Activated CD8-positive, alpha-beta memory T cell treated with anti-CD3 and anti-CD28 coated beads for 4 hours (primary cell): ENCODE measurements at places on chromosomes 13 and 19.

GRCh38 chr13:101465877-101466276 is 13.4 kb downstream of the ITGBL1 start:
- no peak for DNase-seq

DNA sequence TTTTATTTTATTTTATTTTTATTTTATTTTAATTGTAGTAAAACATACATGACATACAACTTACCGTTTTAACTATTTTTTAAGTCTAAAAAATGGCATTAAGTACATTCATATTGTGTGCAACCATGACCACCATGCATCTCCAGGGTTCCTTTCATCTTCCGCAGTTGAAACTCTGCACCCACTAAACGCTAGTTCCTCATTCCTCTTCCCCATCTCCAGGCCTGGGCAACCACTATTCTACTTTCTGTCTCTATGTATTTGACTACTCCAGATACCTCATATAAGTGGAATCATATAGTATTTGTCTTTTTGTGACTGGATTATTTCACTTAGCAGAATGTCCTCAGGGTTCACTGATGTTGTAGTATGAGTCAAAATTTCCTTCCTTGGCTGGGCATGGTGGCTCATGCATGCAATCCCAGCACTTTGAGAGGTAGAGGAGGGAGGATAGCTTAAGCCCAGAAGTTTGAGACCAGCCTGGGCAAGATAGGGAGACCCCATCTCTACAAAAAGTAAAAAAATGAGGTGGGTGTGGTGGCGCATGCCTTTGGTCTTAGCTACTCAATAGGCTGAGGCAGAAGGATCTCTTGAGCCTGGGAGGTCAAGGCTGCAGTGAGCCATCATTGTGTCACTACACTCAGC is 55.7 kb upstream of the ZNF507 start:
- DNase-seq, result no peak

DNA sequence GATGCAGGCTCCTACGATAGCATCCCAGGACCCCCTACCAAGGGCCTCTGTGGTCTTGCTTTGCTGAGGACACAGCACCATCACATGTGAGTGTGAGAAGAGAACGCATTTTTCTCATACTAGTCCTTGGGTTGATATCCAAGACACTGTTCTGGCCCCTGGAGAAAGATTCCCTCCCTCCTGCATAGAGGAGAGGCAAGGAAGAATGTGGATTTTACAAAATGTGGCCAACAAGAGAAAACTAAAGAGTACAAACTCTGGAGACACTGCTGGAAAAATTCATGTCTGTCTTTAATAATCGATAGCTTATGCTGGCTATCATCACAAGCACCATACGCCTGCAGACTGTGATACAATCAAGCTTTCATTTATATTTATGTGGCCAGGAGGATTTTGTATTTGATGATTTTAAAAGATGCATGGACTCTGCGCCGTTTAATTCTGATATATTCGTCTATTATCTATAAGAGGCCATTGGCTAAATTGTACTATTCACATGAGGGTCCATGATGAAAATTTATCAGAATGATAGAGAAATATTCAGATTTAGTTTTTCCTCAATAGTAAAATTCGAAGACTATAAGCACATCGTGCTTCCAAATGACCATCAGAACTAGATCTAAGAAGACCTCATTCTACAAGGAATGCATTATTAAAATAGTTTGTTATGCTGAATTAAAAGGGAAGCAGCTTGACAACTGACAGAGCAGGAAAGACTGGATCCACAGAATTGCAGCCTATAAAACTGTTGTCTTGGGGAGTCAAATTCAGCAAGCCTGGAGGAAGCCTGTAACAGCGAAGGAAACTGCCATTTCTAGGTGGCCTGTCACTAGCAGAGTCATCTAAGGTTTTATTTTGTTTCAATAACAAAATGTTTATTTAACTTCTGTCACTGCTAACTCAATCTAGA is 578.7 kb downstream of the DIAPH3 start:
- no peak for DNase-seq

- DNase-seq, result no peak
These were observed 8.5 kb upstream of the ZNF91 start for GRCh38 chr19:23403581-23404324.

GRCh38 chr13:81779876-81780275 is 1439.0 kb upstream of the SPRY2 start:
- no peak for DNase-seq

- DNase-seq, result no peak
These were observed 32.2 kb upstream of the ZNF766 start for GRCh38 chr19:52237197-52237596.

DNA sequence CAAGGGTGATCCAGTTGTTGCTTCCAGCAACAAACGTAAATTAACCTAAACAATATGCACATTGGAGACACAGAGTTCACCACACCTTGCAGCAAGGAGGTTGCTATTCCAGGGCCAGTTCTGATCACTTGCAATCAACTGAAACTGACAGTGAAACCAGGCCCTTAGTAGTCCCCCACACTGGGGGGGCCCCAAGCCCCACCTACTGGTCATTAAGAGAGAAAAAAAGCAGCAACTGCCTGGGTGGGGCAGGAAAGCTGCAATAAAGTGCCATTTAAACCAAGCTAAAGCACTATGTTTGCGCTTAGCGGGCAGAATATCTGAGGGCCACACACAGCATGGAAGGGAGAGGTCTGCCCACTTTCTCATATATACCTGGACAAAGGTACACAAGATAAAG is 51.5 kb downstream of the ATP7B start:
- DNase-seq, result no peak

GRCh38 chr19:52748336-52748950 is 13.6 kb upstream of the ZNF611 start:
- no peak for DNase-seq

GRCh38 chr19:48480558-48481500 is 11.7 kb downstream of the CYTH2 start:
- DNase-seq, result no peak

GRCh38 chr19:11088506-11089253 is 583 bp upstream of the LDLR start:
- no peak for DNase-seq

DNA sequence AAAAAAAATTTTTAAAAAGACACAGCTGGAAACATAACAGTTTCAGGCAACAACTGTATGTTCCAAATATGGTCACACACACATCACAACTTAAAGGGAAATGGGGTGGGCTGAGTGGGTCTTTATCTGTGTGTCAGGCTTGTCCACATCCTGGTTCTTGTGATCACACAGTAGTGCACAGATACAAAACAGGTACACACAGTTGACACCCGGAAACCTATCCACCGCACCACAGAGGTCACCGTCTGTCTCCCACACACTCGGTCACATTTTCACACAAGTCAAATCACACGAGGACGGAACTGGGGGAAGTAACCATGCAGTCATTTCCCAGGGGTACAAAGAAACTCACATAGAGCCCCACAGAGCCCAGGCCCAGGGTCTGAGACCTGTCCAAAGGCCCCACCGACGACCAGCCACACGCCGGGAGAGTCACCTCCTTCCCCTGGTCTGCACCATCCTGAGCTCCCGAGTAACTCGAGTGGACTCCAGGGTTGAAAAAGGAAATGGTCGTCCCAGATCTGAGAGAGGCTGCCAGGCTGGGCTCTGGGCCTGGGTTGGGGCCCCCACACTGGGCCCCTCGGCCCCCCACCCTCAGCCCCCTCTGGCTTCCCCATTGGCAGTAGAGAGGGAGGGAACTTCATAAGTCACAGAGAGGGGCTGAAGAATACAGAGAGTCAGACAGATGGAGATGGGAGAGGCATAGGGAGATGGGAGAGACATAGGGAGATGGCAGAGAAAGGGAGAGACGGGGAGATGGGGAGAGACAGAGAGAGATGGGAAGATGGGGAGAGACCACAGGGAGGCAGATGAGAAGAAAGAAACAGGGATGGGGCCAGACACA is 1.3 kb upstream of the PPAN start:
- peak; percentile 62 for DNase-seq

- DNase-seq, result no peak
These were observed 7.9 kb downstream of the PEX11G start for GRCh38 chr19:7480970-7481255.

DNA sequence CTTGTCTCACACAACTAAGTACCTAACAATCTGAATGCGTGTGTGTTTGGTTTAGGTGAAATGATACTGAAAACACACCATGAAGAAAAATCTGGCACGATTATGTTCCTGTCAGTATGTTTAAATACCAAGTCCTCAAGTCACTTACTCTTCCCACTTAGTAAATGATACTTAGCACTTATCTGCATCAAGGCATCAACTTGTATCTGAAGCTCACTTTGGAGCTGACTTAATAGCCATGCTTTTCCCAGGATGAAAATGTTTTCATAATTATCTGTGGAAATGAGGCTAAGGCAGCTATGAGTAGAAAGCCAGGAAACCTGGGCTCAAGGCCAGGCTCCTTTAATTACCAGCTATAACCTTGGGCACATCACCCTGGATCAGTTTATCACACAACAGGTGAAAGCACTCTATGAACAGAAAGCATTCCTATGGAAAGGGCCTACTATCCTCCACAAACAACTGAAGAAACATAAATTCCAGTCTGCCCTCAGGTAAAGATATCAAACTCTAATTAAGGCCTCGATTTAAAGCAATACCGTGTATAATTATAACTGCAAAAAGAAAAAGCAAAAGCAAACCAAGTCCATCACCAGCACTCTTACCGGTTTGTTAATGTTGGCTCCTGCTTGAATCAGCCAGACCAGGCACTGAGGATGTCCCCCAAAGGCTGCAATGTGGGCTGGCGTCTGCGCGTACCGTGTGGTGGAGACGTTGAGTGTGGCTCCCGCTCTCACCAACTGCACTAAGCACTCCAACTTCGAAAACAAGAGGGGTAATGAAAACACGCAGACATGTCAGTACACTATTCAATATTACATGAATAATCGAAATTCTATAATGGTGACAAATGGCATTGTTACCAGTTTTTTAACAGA is 4.6 kb downstream of the ANKRD10 start:
- DNase-seq, result no peak

DNA sequence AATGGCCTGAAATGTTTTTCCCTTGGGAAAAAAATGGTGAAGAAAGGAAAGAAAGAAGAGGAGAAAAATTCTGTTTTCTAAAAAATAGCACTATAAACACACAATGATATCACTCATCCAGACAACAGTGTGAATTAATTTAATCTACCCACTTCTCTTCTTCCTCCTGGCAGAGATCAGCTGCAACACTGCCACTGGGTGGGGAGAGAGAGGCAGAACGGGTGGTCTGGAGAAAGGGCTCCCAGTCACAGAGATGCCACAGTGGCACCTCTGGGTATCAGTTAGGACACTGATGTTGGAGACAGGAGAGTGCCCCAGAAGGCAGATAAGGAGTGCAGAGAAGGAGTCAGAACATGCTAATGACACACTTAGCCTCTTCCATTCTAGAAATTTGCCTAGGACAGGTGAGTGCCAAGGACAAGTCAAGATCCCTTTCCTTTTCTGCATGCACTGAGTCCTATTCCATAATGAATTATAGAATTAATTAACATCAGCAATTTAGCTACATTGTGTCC is 168.6 kb downstream of the SUCLA2 start:
- DNase-seq, result no peak

DNA sequence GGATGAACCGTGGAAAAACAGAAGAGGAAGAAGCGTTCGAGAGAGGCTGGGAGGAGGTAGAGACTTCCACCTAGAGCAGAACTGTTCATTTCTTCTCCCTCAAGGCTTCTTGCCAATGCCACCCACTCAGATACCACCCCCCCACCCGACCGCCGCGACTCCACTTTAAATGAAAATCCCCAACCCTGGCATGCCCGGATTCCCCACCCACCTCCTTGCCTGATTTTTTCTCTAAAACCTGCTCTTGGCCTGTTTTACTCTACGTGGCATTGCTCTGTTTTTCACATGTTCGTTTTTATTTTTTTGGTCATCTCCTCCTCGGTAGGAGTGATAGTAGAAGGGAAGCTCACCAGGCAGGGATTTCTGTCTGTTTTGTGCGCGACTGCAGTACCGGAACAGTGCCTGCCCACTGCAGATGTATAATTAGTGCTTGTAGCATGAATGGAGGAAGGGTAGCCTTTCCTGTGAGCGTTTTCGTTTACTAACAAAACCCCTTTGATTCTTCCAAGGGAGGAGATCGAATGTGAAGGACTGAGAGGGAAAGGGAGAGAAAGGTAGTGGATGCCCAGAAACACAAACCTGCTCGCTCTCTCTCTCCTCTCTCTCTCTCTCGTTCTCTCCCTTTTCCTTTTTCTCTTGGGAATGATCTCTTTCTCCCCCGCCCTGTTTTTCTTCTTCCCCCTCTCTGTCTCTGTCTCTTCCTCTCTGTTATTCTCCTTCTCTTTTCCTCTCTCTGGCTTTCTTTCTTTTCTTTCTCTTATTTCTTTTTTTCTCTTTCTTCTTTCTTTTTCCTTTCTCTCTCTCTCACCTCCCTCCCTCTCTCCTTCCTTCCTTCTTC is 2.2 kb downstream of the CD70 start:
- no peak for DNase-seq

DNA sequence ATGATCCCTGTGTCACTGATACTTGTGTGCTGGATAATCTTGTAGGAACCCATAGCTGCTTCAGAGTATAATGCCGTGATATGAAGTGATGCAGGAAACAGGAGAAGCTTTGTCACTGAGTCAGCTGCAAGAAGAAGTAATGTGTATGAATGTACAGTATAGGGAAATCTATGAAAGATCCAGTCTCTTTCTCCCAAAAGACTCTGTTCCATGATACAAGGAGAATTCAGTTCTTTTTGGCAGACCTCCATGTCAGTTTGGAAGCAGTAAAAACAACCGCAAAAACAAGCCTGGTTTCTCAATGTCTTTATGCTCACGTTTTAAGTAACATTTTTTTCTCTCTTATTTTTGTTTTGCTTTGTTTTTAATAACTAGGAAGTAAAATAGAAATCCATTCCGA is 33.9 kb downstream of the PCDH17 start:
- no peak for DNase-seq

GRCh38 chr13:113305208-113305607 is 8.2 kb downstream of the LAMP1 start:
- DNase-seq, result no peak

- DNase-seq, result no peak
These were observed 143.1 kb downstream of the ZNF737 start for GRCh38 chr19:20422216-20423205.

DNA sequence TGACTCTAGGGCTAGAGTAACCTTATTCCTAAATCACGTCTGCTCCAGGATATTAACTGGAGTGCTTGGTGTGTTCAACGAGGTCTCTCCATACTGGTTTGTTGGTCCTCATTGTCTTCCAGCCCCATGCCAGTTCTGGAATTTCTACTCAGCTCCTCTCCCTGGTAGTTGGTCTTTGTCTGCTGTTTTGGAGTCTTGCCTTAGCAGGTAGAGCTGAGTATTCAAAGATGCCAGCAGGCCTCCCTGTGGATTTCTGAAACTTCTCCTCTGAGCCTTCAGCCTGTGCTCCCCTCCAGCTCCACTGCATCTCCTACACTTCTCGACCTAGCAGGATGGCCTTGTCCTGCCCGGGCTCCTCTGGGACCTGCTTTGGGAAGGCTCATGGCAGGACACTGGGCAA is 25.5 kb downstream of the SOX1 start:
- DNase-seq, result no peak

DNA sequence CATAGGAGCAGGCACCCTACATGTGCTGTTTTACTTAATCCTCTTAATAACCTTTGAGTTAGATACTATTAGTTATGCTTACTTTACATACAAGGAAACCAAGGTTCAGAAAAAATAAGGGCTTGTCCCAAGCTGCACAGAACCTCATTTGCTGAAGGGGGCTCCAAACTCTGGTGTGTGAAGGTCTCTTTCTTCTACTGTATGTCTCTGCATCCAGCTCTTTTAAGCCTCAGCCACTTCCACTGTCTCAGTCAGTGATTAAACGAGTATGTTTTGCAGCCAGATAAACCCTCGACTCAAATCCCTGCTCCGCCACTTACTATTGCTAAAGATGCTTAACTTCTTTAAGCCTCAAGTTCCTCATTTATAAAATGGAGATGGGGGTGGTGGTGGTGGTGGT is 112.4 kb upstream of the WASF3 start:
- DNase-seq, result no peak
